ENCODE measurements at places on chromosomes 16 and 17. TPM values are rescaled to one million over a fixed set of nuclear protein-coding genes. Genes with fewer than 3 reads are reported as not detected.

The AIPL1 gene
- not detected for total RNA-seq

The CES4A gene
- 1.8 TPM for total RNA-seq

The ABCC12 gene
- not detected for total RNA-seq

The EPOP gene
- 1.2 TPM for total RNA-seq

The GLTPD2 gene
- not detected for total RNA-seq

The TBC1D3K gene
- total RNA-seq = not detected

The TERB1 gene
- 0.36 TPM for total RNA-seq

The KRTAP9-2 gene
- not detected for total RNA-seq

The ARL6IP1 gene
- total RNA-seq = 113 TPM

The C16orf96 gene
- total RNA-seq = not detected

The CFAP97D1 gene
- not detected for total RNA-seq

The CA5A gene
- total RNA-seq = not detected

The TNFRSF13B gene
- total RNA-seq = not detected

The TP53TG3C gene
- total RNA-seq = not detected

The SLC16A11 gene
- total RNA-seq = 0.29 TPM

The RDM1 gene
- 0.36 TPM for total RNA-seq

The HCRT gene
- not detected for total RNA-seq

The GUCY2D gene
- not detected for total RNA-seq

The CTF1 gene
- 2.9 TPM for total RNA-seq
